ENCODE measurements at places on chromosomes 4 and X.
A peak's percentile ranks its signal among the peaks of the same experiment; 100 is the strongest.

GRCh38 chrX:150828785-150829184 lies 69.7 kb downstream of the CD99L2 start:
- DNase-seq, result no peak

DNA sequence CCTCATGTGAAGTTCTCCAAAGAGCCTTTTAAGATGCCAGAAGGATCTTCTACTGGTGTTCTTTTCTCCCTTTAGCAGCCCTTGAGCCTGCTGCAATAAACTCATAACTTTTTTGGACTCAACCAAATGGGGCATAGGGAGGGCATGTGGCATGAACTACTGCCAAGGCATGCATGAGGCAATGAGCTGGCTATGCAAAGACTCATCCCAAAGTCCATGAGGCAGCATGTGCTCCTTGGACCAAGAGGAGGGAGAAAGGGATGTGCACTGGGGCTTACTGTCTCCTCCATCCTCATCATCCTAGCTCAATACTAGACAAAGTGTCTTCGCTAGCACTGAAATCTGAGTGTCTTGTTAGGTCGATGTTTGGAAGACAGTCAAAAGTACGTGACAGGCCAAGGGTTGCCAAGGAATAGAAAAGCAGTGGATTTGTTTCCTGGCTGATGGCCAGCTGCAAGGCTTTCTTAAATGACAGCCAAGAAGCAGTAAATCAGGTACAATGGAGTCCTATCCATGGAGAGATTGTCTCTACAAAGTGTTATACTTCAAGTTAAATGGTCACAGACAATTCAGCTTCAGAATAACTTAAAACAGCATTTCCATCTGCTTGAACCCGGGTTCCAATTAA lies 44.5 kb upstream of the ATXN3L start:
- DNase-seq, result no peak

- no peak for DNase-seq
These were observed 72.4 kb upstream of the JADE1 start for GRCh38 chr4:128737098-128737513.

DNA sequence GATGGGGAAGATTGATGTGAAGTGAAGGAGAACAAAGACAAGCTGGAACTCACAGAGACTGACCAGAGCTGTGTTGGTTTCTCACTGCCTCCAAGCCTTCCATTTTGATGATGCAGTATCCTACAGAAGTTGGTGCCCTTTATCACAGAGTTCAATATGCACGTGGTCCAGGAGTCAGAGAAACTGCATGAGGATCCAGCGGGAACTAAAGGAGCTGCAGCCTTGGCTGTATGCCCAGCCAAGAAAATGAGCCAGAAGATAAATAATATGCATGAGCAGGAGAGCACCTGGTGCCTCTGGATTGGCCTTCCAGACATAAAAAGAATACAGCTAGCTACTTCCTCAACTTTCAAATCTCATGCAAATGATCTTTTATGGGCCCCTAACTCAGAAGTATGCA lies 44.3 kb upstream of the DCLK2 start:
- no peak for DNase-seq

DNA sequence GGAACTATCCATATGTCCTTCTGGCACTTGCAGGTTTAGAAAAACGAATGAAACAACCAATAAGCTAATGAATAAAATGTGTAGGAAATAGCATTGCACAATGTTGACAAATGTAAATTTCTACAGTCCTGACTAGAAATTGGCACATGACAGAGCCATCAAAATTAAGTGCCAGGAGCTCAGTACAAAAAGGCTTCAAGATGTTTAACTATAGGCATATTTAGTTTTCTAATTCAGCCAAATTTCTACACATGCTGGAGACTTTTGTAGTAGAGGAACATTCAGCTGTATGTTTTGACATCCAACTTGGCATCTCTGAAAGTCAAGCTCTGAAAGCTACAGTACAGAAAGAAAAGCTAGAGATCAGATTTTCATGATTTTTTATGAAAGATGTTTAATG lies 1999.4 kb upstream of the AGA start:
- DNase-seq, result no peak

DNA sequence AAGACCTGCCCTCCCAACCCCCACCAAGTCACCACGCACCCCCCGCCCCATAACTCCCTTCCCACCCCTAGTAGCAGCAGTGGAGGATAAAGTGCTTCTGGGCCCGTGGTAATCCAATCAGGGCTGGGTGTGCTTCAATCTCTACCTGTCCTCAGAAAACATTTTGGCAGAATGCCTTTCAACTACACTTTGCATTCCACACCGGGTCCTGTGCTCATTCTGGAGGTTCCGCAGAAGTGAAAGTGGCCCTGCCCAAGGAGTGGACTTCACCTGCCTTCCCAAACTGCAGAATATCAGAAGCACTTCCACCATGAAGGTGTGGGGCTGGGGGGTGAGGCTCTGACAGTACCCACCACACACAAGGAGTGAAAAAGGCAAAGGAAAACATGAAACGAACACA lies 322.3 kb downstream of the DHX15 start:
- no peak for DNase-seq

GRCh38 chr4:118834070-118834469 lies 1.9 kb downstream of the SEC24D start:
- no peak for DNase-seq

GRCh38 chr4:109559625-109559982 lies 442 bp upstream of the MCUB start:
- DNase-seq, result no peak

GRCh38 chrX:121307449-121307848 lies 260.0 kb downstream of the GLUD2 start:
- no peak for DNase-seq

DNA sequence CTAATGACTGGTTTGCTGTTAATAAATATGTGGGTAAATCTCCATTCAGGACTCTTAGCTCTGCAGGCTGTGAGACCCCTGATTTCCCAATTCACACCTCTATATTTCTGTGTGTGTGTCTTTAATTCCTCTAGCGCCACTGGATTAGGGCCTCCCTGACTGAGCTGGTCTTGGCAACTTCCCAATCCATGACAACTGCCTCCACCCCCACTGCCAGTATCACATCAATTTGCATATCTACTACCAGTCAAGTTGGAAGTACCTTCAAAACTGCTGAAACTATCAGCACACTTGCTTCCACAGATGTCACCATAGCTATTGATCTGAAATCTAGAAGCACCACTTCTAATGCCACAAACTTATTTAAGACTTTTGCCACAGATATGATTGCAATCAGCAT lies 27.6 kb downstream of the OPRPN start:
- DNase-seq, result no peak

- DNase-seq, result no peak
These were observed 144.4 kb downstream of the NHS start for GRCh38 chrX:17519358-17519757.

GRCh38 chrX:110043506-110043905 lies 40.6 kb downstream of the TMEM164 start:
- DNase-seq, result no peak

DNA sequence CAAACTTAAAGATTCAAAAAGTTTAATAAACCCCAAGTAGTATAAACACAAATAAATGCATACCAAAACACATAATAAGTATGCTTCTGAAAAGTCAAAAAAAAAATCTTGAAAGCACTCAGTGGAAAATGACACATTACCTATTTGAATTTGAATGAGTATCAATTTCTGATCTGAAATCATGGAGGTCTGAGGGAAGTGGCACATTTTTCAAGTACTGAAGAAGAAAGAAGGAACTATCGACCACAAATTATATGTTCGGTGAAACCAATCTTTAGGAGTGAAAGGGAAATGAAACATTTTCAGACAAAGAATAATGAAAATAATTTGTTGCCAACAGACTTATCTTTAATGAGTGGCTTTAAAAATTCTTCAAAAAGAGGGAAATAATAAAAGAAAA lies 12.1 kb upstream of the F9 start:
- no peak for DNase-seq

GRCh38 chr4:184596617-184597185 lies 52.5 kb downstream of the CASP3 start:
- no peak for DNase-seq

GRCh38 chr4:112546476-112546875 lies 30.5 kb upstream of the NEUROG2 start:
- no peak for DNase-seq

DNA sequence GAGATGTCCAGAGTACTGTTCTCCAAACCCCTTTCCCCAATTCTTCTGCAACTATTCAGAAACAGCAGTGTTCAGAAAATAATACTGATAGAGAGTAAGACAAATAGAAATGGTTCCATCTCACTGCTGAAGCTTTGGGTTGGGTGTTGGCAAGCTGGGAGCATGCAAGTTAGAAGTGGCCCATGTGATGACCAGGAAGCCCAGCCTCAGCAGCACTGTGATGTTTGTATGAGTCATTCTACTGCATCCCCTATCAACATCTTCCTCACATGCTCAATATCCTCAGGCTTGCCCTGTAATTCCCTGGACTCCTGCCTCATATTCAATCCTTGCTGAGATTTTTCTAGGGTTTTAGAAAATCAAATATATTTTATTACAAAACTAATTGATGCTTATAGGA lies 96.5 kb downstream of the CHRDL1 start:
- DNase-seq, result no peak

- no peak for DNase-seq
These were observed 81.5 kb upstream of the IL13RA2 start for GRCh38 chrX:115098897-115099296.

DNA sequence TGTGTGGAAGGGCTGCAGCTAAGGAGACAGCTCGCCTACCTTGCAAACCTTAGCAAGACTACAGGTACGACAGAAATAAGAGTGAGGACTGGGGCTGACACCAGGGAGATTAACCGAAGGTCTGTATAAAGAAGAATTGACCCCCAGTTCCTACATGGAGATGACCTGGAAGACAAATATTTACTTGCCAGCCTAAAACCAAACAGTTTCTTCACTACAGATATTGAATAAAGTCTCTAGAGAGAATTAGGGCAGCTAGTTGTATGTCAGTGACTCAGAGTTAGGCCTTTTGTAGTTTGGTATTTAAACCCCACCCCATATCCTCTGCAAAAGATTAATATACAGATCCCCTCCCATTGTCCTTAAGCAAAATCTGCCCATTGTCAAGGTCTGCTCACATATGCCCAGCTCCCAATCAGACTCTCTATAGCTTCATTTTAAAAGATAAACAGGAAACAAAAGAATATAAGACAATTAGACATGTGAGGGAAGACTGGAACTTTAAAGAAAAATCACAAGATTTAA lies 28.1 kb upstream of the FRMPD3 start:
- no peak for DNase-seq

- DNase-seq, result no peak
These were observed 250.5 kb upstream of the IGFBP7 start for GRCh38 chr4:57360681-57361080.

DNA sequence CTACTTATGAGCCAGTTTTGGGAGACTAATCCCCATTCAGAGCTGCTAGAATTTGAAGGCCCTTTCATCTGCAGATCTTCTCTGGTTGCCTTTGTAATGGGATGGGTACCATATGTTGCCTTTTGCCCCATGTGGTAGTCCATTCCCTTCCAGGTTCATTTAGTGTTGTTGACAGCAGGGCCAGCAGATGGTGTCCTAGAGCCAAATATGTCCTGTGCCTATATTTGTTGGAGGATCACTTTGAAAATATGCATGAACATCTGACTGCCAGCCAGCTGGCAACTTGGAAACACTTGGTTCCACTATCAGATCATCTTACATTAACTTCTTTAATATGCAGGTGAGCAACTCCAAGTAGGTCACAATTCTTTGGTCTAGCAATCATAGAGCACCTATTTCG lies 30.4 kb downstream of the CFAP299 start:
- DNase-seq, result no peak

DNA sequence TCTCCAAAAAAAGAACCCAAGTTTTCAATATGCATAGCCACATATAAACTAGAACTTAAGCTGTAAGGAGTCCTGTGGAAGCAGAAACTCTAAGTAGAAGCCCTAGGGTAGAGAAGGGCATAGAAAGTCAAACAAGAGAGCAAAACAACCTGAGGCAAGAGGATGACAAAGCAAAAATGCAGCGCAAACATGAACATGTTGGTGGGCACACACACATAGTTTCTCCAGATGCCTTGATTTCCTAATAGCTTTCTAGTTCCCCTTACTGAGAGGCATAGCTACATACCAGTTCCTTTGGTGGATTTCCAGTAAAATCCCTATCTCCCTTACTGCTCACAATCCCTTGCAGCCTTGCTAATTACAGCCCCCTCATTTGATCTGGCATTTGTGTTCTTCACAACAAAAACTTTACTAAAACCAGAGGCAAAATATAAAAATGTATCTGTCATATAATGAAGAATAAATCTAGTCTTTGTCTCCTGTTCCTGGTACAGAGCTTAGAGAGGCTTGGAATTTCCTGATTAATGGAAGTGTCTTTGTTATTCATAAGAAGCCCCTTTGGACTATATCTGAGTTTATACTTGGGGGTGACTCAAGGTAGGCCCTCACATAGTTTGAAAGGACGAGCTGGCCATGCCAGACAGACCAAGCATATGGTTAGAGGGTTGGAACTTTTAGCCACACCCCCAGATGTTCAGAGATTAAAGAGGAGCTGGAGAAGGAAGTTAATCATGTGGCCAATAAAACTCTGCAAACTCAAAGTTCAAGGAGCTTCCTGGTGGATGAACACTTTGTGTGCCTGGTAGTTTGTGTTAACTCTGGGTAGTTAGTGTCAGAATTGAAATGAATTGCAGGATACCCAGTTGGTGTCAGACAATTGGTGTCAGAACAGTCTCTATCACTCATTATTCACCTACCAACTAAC lies 52.7 kb upstream of the ZCCHC13 start:
- no peak for DNase-seq

- DNase-seq, result no peak
These were observed 184.0 kb downstream of the TSPAN5 start for GRCh38 chr4:98474408-98474844.

- no peak for DNase-seq
These were observed 29.4 kb upstream of the OPHN1 start for GRCh38 chrX:68462653-68463052.

- DNase-seq, result no peak
These were observed 88.3 kb downstream of the AMELX start for GRCh38 chrX:11381464-11381863.

- DNase-seq, result no peak
These were observed 33.7 kb downstream of the TKTL1 start for GRCh38 chrX:154329294-154329693.

GRCh38 chr4:7802093-7802726 lies 137.5 kb downstream of the AFAP1 start:
- DNase-seq, result peak; percentile 20

- DNase-seq, result no peak
These were observed 336.8 kb upstream of the CLNK start for GRCh38 chr4:11021333-11021732.

- DNase-seq, result no peak
These were observed 107.4 kb upstream of the PITX2 start for GRCh38 chr4:110730318-110730717.

DNA sequence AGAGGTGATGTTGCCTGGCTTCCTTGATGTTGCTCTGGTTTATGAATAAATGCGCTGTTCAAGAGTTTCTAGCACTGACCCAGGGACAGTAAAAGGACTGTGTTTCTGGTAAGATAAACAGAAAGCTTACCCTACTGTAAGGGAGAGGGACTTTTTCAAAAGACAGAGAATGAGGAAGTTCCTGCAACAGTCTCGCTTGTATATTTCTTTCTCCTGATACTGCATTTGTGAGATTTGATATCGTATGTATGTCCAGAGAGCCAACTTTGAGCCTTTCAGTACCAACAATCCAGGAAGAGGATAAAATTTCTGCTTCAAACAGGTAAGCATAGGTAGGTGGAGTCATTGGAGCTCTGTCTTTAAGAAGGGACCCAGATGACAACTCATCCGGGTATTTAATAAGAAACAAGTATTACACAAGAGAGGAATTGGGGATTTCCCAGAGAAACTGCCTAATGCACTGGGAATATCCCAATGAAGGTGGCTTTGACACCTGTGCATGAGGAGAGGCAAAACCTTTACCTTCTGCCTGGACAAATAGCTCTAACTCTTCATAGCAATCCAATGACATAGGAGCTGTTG lies 773 bp downstream of the DAPP1 start:
- no peak for DNase-seq

- no peak for DNase-seq
These were observed 64.5 kb downstream of the DRD5 start for GRCh38 chr4:9845791-9846493.

All from cerebellar nuclear complex (tissue), 1 donor.